ENCODE measurements at places on chromosomes 2 and 18. TPM values are rescaled to one million over a fixed set of nuclear protein-coding genes. Genes with fewer than 3 reads are reported as not detected.
A peak's percentile ranks its signal among the peaks of the same experiment; 100 is the strongest.

Gene GULP1
- 14.3 TPM for total RNA-seq

Gene BCL2
- 55.9 TPM for total RNA-seq

DNA sequence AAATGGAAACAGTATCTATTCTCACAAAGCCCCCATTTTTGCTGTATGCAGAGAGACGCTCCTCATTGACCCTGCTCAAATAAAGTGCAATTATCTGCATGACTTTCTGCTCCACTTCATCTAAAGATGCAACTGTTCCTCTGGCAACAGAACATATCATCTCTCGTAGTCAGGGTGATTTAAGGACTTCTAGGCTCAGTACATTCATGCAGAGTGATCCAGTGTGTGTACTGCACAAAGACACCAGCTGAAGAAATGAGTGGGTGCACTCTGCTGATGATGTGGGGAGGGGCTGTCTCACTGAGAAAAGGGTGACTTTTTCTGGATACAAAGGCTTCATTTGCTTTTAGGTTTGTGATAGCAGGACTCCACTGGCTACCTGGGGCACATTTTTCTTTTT lies 355.2 kb downstream of the GALNT13 start:
- no peak for DNase-seq

DNA sequence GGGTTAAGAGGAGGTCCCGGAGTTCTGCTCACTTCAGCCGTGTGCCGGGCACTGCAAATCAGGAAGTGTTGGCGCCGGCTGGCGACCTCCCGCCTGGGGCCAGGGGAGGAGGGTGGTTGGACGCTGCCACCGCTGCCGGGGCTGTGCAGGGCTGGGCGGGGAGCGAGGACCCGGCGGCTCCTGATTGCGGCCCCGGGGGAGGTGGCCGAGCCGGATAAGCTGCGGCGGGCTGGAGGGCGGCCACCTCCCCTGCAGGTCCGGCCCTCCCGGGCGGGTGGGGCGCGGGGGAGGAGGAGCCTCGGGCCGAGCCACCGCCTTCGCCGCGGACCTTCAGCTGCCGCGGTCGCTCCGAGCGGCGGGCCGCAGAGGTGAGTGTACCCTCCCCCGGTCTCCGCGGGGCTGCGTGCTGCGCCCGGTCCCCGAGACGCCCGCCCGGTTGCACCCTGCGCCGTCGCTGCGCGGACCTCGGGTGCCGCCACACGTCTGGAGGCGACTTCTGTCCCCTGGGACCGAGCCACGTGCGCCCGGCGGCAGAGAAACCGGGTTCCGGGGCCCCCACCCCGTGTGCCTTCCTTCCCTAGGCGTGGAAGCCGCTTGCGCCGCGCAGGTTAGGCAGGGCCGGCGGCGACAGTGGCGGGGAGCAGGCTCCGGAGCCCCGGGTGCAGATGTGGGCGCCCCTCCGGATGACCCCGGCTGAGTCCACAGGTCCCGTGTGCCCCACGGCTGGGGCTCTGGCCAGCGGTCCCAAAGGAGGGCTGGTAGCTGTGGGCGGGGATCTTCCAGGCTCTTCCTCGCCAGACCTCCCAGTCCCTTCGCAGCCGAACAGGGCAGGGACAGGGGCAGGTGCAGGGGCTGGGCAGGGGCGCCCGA lies at the start of gene STEAP3:
Gene STEAP3, plus strand, starts transcription at position 314 of the 870 bp plus-strand sequence. CDS start 7,179 bp downstream, outside the sequence.
- peak; percentile 44 for DNase-seq

DNA sequence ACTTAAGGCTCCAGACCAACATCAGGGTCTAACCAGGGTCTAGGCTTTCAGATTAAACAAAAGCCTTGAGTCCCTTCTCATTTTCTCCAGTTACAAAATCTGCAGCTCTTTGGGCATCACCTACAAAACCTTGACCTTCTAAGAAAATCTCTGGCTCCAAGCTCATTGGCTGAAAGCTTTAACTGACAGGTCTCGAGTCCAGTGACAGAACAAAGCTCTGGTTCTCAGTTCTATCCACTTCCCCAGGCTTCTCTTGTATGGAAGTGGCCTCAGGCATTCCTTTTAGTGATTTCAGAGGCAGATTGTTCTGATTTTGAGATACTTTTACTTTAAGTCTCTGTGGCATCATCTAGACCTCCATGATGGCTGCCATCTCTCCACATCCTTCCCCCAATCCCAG lies 11.3 kb downstream of the SIX2 start:
- DNase-seq, result no peak

DNA sequence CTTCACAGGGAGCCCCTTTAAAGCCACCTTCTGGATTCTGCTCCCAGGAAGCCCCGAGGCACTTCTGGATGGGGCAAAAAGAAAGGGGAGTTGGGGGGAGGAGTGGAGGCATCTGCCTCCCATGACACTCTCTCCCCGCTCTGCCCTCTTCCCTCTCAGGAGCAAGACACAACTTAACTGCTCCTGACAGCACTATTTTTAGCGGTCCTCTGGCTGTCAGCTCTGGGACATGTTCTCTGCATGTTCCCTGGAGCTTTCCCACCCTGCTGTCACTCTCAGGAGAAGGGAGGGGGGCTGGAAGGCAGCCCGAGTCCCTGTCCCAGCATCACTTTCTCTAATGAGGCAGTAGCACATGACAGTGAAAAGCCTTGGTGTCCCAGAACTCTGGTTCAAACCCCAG lies 32.3 kb downstream of the PLB1 start:
- no peak for DNase-seq

Gene ZAP70
- total RNA-seq, result 11.2 TPM

Gene ZSWIM2
- not detected for total RNA-seq

- DNase-seq, result no peak
These were observed 167.2 kb downstream of the FBXO15 start for GRCh38 chr18:73980289-73980979.

Gene ABCB11
- not detected for total RNA-seq

DNA sequence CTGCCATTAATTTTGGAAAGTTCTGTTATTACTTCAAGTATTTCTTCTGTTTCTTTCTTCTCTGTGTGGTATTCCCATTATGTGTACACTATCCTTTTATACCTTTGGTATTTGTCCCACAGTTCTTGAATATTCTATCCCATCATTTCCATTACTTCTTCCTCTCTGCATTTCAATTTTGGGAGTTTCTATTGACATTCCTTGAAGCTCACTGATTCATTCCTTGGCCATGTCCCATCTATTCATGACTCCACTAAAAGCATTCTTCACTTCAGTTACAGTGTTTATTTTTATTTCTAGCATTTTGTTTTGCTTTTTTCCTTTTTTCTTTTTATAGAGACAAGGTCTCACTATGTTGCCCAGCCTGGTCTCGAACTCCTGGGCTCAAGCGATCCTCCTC lies 30.3 kb downstream of the PROC start:
- no peak for DNase-seq

GRCh38 chr2:68274022-68274421 lies 21.7 kb upstream of the PPP3R1 start:
- no peak for DNase-seq

Gene GALNT3
- 1.6 TPM for total RNA-seq

- no peak for DNase-seq
These were observed 39.3 kb upstream of the ELAC1 start for GRCh38 chr18:50928551-50928950.

- no peak for DNase-seq
These were observed 8.7 kb upstream of the TGIF1 start for GRCh38 chr18:3441290-3441689.

GRCh38 chr2:120955427-120955826 lies 219.8 kb downstream of the GLI2 start:
- no peak for DNase-seq

- DNase-seq, result no peak
These were observed 400.3 kb upstream of the PKDCC start for GRCh38 chr2:41647468-41648050.

GRCh38 chr2:85875350-85876050 lies 13.3 kb downstream of the ST3GAL5 start:
- DNase-seq, result no peak

Gene HDAC4
- total RNA-seq, result 60.2 TPM

DNA sequence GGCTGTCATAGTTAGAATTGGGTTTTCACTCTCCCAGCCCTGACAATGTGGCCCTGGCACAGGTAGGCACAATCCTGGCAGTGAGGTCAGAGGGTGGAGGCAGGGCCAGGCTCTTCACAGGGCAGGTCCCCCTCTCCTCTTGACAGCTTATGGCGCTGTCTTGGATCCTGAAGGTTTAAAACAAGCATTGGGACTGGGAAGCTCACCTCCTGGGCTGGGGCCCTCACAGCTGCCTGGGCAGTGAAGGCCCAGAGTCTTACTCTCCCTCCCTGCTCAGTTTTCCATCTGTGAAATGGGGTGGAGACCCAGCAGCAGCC lies 23.3 kb downstream of the LBH start:
- no peak for DNase-seq

DNA sequence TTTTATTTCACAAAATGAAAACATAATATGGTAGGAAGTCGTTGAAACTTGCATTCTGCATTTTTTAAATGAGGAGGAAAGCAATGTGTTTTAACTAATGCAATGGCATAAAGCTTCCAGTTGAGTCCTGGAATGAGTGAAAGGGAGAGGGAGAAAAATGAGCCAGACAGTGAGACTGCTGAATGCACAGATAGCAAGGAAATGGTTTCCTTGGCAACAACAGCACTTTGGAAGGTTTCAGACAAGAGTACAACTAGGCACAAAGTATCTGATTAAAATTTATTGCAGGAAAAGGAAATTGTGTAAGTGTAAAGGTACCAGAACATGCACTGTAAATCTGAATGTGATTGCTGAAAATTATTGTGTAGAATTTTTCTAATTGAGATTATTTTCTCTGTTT lies 320.1 kb upstream of the KYNU start:
- no peak for DNase-seq

DNA sequence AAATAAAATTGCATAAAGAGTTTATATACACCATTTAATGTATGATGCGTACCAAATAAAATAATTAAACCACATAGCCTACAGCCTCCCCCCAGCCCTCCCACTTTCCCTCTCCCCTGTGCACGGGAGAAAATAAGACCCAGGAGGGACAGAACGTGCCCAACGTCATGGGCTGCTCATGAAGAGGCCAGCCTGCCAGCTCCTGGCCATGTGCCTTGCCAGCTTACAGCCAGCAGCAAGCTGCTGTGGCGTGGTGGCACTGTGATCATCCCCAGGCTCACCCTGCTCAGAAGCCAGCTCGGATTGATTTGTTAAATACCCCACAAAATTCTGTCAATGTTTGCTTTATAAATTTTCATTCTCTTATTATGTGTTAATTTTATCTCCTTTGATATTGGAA lies 7.6 kb downstream of the GPR148 start:
- no peak for DNase-seq

- DNase-seq, result no peak
These were observed 123.6 kb upstream of the NETO1 start for GRCh38 chr18:72991379-72991778.

DNA sequence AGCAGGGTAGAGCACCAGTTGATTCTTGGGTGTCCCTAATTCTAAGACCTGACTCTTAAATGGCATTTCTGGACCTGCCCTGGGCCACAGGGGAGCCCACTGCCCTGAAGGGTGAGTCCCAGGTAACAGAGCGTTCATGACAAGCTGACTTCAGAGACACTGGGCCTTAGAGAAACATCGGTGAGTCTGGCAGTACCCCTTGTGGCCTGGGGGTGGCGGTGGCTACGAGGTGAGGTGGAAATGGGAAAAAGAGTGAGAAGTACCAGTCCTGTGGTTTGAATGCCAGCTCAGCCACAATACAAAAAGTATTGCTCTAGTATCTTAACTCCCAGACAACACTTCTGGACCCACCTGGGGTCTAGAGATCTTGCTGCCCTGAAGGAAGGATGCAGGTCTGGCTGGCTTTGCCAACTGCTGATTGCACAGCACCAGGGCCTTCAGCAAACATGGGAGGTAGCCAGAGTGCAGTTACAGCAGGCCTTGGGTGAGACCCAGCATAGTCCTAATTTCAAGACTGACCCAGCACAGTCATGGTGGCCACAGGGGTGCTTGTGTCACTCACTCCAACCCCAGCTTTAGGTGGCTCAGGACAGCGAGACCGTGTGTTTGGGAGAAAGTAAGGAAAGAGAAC lies 44.5 kb downstream of the USP34 start:
- DNase-seq, result no peak

GRCh38 chr18:25832001-25832604 lies 258.3 kb downstream of the SS18 start:
- peak; percentile 28 for DNase-seq

Gene PLGLB2
- total RNA-seq, result 0.26 TPM

GRCh38 chr2:38619458-38620164 lies 16.9 kb upstream of the HNRNPLL start:
- DNase-seq, result no peak

GRCh38 chr18:8799001-8799400 lies 93.6 kb downstream of the MTCL1 start:
- no peak for DNase-seq

- DNase-seq, result no peak
These were observed 13.4 kb upstream of the MAP3K2 start for GRCh38 chr2:127400897-127401756.

DNA sequence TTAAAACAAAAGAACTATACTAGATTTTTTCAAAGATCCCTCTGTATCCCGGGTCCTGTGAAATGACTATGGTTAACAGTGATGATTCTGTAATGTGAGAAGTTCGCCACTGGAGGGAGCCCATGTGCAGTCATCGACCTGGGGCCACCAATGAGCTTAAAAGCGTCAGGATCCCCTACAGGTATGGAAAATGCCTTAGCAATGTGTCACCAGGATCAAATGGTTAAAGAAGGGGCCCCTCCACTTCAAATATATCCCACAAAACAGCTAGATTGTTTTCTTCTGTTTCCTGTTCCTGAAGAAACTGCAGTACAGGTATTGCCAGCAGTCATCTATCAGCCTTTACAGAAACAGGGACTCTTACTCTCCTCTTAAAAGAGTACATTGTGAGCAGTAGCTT lies 15.3 kb downstream of the CHRNA1 start:
- DNase-seq, result peak; percentile 38

Gene MCEE
- total RNA-seq, result not detected

- peak; percentile 56 for DNase-seq
These were observed 163.9 kb downstream of the LDLRAD4 start for GRCh38 chr18:13382366-13382953.

Gene SIX3
- not detected for total RNA-seq

Gene NPHP1
- 9.7 TPM for total RNA-seq

Gene ASPRV1
- 8.1 TPM for total RNA-seq

- DNase-seq, result no peak
These were observed 132.0 kb upstream of the HDAC4 start for GRCh38 chr2:239532859-239533258.

- DNase-seq, result no peak
These were observed 89.8 kb downstream of the PRPF40A start for GRCh38 chr2:152627351-152627957.

Gene NT5DC4
- total RNA-seq, result not detected

GRCh38 chr2:23321751-23322150 lies 63.2 kb upstream of the KLHL29 start:
- no peak for DNase-seq

Gene SERPINB13
- not detected for total RNA-seq

Gene CASP8
- total RNA-seq, result 14.0 TPM

- no peak for DNase-seq
These were observed 4.4 kb upstream of the SPRED2 start for GRCh38 chr2:65436824-65437221.

Gene THSD7B
- total RNA-seq, result not detected

GRCh38 chr2:176172895-176173566 lies 15.4 kb upstream of the HOXD1 start:
- no peak for DNase-seq
